ENCODE measurements at places on chromosomes 2 and 18.

GRCh38 chr2:238095143-238095542 lies 5.0 kb upstream of the ESPNL start:
- DNase-seq, result no peak

DNA sequence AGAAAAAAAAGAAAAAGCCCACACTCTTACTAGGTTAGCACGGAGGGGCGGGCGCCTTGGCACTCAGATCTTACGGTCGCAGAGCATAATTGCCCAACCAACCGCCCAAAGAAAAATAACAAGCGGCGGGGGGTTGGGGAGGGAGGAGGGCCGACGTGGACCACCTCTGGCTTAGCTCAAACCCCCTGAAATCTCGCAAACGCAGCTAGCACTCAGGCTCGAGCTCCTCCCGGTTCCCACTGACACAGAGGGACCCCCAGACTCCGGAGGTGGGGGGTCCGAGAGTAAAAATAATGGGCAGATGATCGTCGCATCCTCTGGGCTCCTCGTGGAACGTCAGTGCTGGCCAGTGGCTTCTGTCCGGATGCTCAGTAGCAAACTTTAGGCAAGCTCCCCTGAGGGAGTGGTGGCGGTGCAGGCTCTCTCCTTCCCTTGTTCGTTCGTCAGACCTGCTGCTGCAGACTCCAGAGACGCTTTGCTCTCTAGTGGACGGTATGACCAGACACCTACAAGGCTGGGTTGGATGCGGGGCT lies 12.0 kb downstream of the CATIP start:
- no peak for DNase-seq

DNA sequence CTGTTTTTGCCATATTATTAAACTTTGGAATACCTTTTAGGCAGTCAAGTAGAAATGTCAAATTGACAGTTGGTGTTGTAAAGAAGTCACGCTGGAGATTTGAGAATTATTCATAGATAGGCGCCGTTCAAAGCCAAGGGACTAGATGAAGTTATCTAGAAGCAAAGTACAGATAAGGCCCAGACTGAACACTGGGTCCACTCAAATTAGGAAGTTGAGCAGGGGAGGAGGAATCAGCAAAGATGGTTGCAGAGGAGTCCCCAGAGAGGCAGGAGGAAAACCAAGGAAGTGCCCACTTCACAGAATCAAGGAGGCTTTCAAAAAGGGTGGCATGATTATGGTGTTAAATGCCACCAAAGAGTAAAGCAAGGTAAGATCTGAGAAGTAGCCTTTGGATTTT lies 9.6 kb upstream of the ALS2 start:
- no peak for DNase-seq

GRCh38 chr2:233429175-233429897 lies 75.0 kb downstream of the DGKD start:
- no peak for DNase-seq

DNA sequence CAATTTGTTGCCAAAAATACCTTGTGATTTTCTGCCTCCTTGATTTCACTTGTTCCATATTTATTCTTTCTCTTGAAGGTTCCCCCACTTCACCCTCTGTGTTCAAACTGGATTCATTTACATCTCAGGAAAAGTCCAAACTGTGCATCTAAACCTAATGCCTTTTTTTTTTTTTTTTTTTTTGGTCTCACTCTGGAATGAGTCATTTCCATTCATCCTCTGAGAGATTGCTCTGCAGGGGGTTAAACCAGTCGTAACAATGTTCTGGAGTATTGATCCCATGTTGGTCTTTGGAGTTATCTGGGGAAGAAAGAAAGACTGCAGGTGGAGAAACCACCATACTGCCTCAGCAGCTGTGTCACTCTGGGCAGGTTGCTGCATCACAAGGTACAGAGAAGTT lies 119.7 kb downstream of the TACR1 start:
- no peak for DNase-seq

GRCh38 chr2:207231967-207232366 lies 66.2 kb upstream of the KLF7 start:
- no peak for DNase-seq

DNA sequence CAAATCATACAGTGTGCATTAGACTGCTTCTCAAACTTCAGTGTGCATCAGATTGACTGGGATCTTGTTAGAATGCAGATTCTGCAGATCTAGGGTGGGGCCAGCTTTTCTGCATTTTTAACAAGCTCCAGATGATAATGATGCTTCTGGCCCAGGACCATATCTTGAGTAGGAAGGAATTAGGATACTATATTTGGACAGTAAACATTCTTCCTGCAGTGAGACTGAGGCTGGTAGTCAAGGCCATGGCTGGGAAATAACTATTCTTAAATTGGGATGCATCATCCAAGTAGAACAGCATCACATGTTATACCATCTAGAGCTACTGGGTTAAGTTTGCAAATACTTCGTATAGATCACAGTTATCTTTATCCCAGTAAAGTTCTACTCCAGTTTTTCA lies 28.4 kb upstream of the ARMC9 start:
- no peak for DNase-seq

DNA sequence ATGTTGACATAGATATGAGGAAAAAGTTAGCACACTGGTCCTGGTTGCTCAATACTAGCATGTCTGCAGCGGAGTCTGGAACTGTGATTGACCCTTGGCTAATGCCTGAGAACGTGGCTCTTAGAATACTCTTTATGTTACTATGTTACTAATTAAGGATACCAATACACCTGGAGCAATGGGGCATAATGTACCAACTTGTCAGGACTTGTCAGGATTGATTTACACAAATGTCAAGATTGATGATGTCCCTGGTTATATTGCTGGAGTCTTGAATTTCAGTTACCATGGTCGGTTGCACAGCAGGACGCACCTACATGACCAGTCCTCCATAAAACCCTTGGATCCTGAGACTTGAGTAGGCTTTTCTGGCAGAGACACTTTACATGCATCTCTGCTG lies 810.9 kb downstream of the CPS1 start:
- DNase-seq, result no peak

- no peak for DNase-seq
Observed at GRCh38 chr2:66682476-66682875, 247.6 kb downstream of the MEIS1 start.

- DNase-seq, result no peak
Observed at GRCh38 chr18:55421615-55422419, 166.2 kb downstream of the TCF4 start.

- no peak for DNase-seq
Observed at GRCh38 chr2:242098034-242098433, 228.5 kb downstream of the RTP5 start.

GRCh38 chr2:236934656-236935055 lies 151.0 kb upstream of the COPS8 start:
- DNase-seq, result no peak

GRCh38 chr2:6982449-6982848 lies 65.2 kb downstream of the RNF144A start:
- DNase-seq, result no peak
